ENCODE measurements at places on chromosomes 7 and 10.
A peak's percentile ranks its signal among the peaks of the same experiment; 100 is the strongest.

- no peak for DNase-seq
Observed at GRCh38 chr10:1413823-1414222, 323.5 kb downstream of the ADARB2 start.

GRCh38 chr10:52146766-52147165 lies 167.3 kb upstream of the DKK1 start:
- DNase-seq, result no peak

DNA sequence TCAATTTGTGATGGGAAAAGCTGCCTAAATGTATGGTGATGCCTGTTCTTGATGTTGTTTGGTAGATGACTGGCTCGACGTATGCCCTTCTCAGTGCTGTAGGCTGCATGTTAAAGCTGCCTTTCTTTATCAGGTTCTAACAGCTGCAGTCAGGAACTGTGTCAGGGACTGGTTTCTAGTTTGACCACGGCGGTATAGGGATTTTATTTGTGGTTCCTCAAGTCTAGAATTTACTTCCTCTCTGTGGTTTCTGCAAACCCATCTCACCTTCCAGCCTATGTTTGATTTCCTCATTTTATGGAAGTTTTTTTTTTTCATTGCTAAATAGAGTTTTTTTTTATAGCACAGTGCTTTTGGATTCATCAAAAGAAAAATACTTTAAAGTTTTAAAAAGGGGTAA lies 26.5 kb downstream of the LMTK2 start:
- peak; percentile 10 for DNase-seq

- DNase-seq, result no peak
Observed at GRCh38 chr7:2920956-2921652, 77.0 kb upstream of the GNA12 start.

- DNase-seq, result no peak
Observed at GRCh38 chr7:80885757-80886156, 33.1 kb downstream of the SEMA3C start.

- no peak for DNase-seq
Observed at GRCh38 chr7:155676052-155676451, 31.6 kb downstream of the RBM33 start.

DNA sequence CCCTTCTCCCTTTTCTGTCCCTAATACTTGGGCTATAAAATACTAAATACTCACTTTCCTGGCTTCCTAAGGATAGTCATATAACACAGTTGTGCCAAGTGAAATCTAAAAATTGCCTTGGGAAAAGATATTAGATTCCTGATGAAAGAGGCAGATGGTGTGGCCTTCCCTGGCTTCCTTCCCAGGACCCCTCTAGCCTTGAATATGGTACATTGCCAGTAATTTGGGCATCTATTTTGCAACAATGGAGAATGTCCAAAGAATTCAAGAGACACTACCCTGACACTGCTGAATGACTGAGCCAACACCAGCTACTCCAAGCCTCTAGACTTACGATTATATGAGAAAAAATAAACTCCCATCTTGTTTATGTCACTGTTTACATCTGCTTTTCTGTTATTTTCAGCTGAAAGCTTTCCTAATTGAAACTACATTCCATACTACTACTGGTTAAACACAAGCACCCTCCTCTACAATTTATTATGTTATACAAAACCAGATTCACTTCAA lies 17.9 kb downstream of the COPG2 start:
- DNase-seq, result no peak

GRCh38 chr10:128156999-128157755 lies 31.0 kb upstream of the MKI67 start:
- DNase-seq, result no peak

Data from CD4-positive, alpha-beta T cell treated with Interleukin-17A for 4 hours (primary cell).